ENCODE measurements at places on chromosomes 6 and 20.

DNA sequence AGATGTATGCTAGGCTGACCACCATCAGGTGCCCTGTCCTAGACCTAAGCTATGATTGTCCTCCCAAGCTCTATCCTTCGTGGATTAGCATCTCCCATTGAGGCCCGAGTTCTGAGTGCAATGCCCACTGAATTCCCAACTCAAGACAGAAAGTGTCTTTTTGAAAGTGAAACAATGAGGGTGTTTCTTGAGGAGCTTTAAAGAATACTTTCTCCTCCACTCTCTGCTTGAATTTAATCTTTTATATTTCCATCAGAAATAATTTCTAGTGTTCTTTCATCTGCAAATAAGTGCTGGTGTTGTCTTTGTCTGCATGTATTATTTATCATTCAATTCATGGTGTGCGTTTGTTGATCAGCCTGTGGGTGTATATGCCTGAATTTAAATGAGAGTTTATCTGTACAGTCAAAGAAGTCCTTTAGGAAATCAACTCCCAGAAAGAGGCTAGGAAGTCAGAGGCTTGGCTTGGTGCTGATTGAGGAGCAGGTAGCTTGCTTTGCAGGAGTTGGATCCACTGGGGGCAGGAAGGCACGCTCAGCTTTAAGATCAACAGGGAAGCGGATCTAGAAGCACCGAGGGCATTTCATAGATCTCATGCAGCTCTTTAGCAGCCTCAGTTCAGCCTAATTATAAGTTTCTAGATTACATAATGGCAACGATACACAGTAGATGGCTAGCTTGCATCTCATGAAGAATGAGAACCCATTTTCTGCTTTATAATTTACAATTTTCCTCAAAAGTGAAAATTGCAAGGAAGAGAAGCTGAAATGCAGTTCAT, 36.0 kb upstream of the CCN6 start:
- no peak for DNase-seq

- peak; percentile 85 for DNase-seq
These were observed 138.7 kb downstream of the FOXO3 start for GRCh38 chr6:108699290-108700041.

GRCh38 chr6:134732763-134733162, 217.1 kb downstream of the ALDH8A1 start:
- DNase-seq, result no peak

DNA sequence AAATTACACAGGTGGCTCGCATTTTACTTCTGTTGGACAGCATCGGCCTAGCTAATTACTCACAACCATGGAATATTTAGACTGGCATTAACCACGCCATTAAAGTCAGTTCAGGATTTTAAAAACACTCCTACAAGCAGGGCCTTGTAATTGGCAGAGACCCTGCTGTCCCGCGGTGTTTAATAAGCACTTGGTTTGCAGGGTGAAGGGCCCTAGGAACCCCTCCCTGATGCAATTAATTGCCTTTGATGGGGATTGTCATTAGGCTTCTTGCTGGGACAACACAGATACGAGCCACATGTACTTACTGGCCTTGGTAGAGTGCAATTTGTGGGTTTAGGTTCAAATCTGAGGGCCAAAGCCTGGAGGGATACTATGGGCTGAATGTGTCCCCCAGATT, 7.8 kb upstream of the VSTM2L start:
- DNase-seq, result no peak

DNA sequence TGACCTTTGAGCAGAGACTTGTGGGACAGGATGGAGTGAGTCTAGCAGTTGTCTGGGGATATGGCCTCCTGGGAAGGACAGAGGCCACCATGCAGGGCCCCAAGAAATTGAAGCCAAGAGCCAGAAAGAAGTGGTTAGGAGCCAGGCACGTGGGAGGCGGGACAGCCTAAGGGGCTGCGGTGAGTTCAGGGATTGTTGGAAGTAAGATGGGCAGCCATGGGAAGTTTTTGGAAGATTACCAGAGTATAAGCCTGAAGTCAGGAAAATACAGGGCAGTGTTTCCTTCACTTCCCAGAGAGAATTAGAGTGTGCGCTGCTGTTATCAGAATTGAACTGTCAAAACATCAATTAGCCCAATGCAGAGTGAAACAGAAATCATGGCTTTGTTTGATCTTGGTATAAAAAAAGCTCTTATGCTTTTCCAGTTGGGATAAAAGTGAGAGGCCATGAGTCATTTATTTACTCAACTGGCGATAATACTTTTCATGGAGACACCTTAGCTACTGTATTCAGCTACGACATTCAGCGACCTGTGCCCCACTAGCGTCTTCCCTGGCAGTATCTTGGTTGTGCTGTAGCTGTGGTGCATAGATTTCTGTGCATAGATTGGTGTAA, 66.9 kb downstream of the PHACTR2 start:
- peak; percentile 31 for DNase-seq

GRCh38 chr6:30940361-30940986, at the start of gene MUCL3:
TSS of gene MUCL3 (plus strand) at chr6:30940973. CDS start at chr6:30941000, 27 bp downstream.
- DNase-seq, result no peak

DNA sequence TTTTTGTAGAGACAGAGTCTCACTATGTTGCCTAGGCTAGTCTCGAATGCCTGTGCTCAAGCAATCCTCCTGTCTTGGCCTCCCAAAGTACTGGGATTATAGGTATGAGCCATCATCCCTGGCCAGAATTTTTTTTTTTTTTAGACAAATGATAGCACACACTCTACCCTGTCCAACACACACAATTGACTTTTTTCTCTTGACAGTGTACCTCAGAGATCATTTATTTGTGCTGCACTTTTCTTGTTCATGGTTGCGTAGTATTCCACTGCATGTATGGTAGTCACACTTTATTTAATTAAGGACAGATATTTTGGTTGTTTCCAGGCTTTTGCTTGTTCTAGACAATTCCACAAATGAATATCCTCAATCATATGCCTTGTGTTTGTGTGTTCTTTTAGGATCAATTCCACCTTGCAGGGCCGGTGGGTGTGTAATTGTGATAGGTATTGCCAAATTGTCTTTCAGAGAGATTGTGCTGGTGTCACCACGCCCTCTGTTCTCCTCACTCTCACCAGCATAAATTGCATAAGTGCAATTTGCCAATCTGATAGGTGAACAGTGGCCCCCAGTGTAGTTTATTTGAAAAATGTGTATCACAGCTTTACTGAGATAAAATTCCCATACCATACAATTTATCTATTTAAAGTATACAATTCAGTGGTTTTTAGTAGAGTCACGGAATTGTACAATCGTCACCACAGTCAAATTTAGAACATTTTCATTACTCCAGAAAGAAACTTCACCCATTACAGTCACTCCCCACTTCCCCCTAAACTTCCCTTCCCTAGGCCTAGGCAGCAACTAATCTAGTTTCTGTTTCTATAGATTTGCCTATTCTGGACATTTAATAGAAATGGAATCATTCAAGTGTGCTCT, 20.1 kb downstream of the SRC start:
- DNase-seq, result no peak

- no peak for DNase-seq
These were observed 22.4 kb downstream of the ATP9A start for GRCh38 chr20:51745804-51746203.

DNA sequence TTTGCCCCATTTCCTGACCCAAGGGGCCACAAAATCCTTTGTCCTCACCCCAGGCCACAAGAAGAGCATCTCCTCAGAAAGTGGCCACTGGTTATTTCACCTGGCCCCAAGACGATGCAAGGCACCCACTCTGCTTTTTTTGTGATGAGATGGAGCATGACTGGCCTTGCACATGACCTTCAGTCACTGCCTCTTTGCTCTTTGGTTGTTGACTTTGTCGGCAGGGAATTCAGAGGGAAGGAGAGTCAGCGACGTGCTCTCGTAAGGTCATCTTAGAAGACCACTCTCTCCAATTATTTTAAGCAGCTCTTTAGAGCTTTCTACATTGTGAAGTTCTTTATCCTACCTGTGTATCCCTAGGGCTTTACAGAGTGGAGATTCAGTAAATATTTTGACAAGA, 306.7 kb downstream of the PLCB1 start:
- DNase-seq, result no peak

GRCh38 chr6:169166896-169167580, 86.6 kb downstream of the THBS2 start:
- no peak for DNase-seq
